ENCODE measurements at places on chromosomes 2 and 18. TPM values are rescaled to one million over a fixed set of nuclear protein-coding genes. Genes with fewer than 3 reads are reported as not detected.

GRCh38 chr18:44997174-44997573 lies 316.5 kb downstream of the SETBP1 start:
- H3K36me3 ChIP-seq = peaks cover 6% of the 10 kb centered on the region
- no peak overlapping the region for H3K27ac ChIP-seq
- H3K4me1 ChIP-seq = no peaks in the 10 kb centered on the region
- H3K4me3 ChIP-seq = no peak overlapping the region
- no peaks in the 10 kb centered on the region for H3K27me3 ChIP-seq

DNA sequence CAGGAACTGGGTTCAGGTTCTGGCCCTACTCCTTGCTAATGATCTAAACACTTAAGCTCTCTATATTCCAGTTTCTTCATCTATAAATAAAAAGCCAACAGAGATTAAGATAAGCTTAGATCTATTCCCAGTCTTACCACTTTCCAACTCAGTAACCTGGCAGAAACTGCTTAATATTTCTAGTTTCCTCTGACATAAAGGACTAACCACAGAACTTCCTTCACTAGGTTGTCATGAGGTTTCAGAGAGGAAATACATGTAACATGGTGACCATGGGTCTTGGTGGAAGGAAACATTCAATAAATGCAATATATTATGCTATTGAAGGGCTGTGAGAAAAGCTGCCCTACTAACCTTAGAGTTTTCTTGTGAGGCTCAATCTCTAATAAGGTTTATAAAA lies 114.4 kb upstream of the PDE1A start:
- no peak overlapping the region for H3K4me3 ChIP-seq
- DNase-seq = no peak
- no peak overlapping the region for H3K27ac ChIP-seq
- H3K4me1 ChIP-seq = no peaks in the 10 kb centered on the region

DNA sequence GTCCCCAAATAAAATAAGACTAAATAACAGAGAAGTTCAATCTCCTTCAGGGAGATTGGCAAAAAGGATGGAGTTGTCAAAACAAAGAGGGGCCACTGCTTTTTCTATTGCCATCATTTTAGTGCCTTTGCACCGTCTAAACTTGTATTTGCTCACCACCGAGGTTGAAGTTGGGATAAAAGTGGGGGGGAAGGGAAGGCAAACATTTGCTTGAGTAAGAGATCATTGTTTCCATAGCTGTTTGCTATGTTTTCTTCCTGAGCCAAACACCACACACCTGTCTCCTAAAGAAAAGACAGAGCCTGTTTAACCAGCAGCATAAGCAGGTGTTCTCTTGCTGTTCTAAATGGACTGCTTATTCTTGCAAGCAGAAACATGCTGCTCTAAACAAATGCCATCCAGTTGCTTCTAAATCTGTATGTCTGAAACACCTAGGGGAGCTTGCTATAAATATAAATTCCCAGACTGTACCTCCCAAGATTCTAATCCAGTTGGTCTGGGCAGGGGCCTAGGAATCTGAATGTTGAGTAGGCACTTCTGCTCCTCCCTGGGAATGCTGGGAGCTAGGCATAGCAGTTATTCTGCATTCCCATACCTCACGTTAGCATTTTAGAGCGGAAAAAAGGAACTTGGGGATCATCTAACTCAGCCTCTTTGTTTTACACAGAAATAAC lies 179.4 kb upstream of the ARL4C start:
- peaks cover 19% of the 10 kb centered on the region for H3K4me1 ChIP-seq
- H3K4me3 ChIP-seq = peak overlapping the region; percentile 53

The FTCDNL1 gene
- total RNA-seq = 2.0 TPM

All from endodermal cell (in vitro differentiated cells).